SJSA1 (cell line): ENCODE measurements at places on chromosomes 1 and 21. TPM values are rescaled to one million over a fixed set of nuclear protein-coding genes. Genes with fewer than 3 reads are reported as not detected.

GRCh38 chr1:89605692-89606091 is 27.2 kb upstream of the LRRC8C start:
- H3K36me3 ChIP-seq = no peaks in the 10 kb centered on the region
- no peak overlapping the region for H3K27ac ChIP-seq
- peak; percentile 67 for DNase-seq
- no peaks in the 10 kb centered on the region for H3K27me3 ChIP-seq
- peaks cover 34% of the 10 kb centered on the region for H3K4me1 ChIP-seq
- H3K4me3 ChIP-seq = no peak overlapping the region

Gene KLHDC7A
- total RNA-seq = not detected in 2 replicates

DNA sequence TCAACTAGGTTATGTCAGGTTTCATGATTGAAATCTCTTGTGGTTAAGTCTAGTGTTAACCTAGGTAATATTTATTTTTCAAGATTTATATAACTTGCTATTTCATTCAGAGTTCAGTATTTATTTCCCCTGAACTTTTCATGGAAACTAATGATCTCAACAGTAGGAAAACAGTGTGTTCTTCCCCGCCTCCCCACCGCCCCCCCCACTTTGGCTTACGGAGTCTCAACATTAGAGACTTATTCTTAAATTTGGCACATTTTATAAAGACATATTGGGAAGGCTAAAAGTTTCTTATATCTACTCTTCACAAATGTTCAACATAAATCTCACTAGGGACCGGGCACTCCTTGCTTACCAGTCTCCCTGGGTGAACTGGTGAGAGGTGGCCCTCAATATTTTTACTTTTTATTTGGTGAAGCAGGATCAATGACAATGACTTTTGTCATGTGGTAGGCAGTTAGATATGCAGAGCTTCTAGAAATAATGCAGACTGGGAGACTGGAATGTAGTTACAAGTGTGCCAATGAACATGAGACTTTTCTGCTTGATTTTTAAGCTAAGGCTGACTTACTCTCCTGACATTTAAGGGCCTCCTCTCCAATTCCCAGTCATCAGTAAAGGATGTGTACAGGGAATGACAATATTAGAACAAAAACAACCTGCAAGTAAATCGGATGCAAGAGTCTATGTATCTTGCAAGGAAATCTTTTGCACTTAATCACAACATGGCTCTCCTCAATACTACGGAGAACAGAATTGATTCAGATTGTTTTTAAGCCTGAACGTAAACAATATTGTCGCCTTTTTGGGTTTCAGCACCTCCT is 1.7 kb upstream of the MAN1A2 start:
- peak overlapping the region; percentile 98 for H3K4me3 ChIP-seq
- H3K27me3 ChIP-seq = no peaks in the 10 kb centered on the region
- no peak overlapping the region; the same call in 1 of the 2 replicates for H3K27ac ChIP-seq
- H3K4me1 ChIP-seq = peaks cover 14% of the 10 kb centered on the region
- DNase-seq = no peak
- peaks cover 13% of the 10 kb centered on the region for H3K36me3 ChIP-seq

- no peaks in the 10 kb centered on the region for H3K4me1 ChIP-seq
- no peak overlapping the region for H3K27ac ChIP-seq
- DNase-seq = no peak
- no peak overlapping the region for H3K4me3 ChIP-seq
- H3K36me3 ChIP-seq = peaks cover 33% of the 10 kb centered on the region
Observed at GRCh38 chr1:12014141-12014991, 4.9 kb upstream of the MIIP start.

Gene MAN1C1
- not detected in 2 replicates for total RNA-seq

GRCh38 chr1:221520250-221520649 is 221.6 kb downstream of the DUSP10 start:
- H3K4me3 ChIP-seq = no peak overlapping the region
- no peaks in the 10 kb centered on the region for H3K4me1 ChIP-seq
- no peaks in the 10 kb centered on the region for H3K27me3 ChIP-seq
- no peak for DNase-seq

Gene RASSF5
- total RNA-seq = 2.7 and 3.3 TPM in 2 replicates

DNA sequence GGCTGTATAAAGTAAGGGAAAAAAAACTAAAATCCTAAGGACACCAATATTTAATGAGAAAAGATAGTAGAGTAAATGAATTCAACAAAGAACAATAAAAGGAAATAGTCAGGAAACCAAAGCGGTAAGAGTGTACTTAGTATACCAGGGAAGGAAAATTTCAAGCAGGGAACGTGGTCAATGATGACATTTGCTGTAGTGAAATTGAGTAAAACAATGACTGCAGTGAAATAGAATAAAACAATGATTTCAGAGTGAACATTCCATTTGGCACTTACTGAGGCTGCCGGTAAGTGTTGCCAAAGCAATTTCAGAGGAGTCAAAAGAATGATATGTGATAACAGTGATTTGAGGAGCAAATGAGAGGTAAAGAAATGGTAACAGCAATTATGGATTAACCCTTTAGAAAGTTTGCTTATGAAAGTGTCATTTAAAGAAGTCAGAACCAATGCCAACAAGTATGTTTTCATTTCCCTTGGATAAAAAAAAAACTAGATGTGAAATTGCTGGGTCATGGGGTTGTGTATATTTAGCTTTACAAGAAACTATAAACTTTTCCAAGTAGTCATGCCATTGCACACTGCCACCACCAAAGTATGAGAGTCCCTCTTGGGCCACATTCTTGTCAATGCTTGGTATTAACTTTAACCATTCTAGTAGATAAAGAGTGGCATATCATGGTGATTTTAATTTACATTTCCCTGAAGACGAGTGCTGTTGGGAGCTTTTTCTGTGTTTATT is 50.5 kb downstream of the VCAM1 start:
- DNase-seq = peak; percentile 21
- peak overlapping the region; percentile 50 for H3K27ac ChIP-seq
- no peak overlapping the region for H3K4me3 ChIP-seq

Gene LCE1D
- total RNA-seq = not detected in 2 replicates

Gene DPT
- total RNA-seq = not detected in 2 replicates

DNA sequence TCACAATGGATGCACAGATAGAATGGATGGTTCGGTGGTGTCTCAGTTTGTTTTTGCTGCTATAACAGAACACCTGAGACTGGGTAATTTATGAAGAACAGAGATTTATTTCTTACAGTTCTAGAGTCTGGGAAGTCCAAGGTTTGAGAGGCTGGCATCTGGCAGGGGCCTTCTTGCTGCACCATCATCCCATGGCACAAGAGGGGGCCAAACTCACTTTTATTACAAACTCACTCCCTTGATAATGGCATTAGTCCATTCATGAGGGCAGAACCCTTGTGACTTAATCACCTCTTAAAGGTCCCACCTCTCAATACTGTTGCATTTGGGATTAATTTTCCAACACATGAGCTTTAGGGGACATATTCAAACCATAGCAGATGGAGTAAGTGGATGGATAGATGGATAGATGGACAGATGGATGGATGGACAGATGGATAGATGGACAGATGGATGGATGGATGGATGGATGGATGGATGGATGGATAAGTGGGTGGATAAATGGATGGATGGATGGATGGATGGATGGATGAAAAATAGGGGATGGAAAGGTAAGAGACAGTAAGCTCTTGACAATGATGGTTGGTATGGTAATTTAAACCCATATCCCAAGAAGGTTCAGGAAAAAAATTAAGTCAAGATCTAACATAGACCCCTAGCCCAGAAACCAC is 16.5 kb downstream of the CAMK2N1 start:
- no peak overlapping the region for H3K27ac ChIP-seq
- no peak overlapping the region for H3K4me3 ChIP-seq
- no peaks in the 10 kb centered on the region for H3K36me3 ChIP-seq
- no peaks in the 10 kb centered on the region for H3K27me3 ChIP-seq
